NCI-H187 (cell line): ENCODE measurements at places on chromosomes 2 and 18.

DNA sequence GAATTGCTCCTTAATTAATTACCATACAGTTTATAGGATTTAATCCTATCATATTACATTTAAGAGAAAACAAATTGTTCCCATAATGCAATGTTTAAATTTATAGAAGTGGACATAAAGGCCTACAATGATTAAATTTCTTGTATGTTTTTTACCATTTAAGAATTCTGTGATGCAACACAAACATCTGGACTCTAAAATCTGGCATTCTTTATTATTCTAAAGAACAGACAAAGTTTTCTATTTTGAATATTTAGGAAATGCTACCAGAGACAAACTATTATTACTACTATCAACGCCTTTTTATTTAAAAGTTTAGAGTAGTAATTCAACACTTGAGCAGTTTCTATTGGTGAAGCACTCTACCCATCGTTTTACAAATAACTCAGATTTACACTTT is 535.1 kb downstream of the TMX3 start:
- no peak for DNase-seq

DNA sequence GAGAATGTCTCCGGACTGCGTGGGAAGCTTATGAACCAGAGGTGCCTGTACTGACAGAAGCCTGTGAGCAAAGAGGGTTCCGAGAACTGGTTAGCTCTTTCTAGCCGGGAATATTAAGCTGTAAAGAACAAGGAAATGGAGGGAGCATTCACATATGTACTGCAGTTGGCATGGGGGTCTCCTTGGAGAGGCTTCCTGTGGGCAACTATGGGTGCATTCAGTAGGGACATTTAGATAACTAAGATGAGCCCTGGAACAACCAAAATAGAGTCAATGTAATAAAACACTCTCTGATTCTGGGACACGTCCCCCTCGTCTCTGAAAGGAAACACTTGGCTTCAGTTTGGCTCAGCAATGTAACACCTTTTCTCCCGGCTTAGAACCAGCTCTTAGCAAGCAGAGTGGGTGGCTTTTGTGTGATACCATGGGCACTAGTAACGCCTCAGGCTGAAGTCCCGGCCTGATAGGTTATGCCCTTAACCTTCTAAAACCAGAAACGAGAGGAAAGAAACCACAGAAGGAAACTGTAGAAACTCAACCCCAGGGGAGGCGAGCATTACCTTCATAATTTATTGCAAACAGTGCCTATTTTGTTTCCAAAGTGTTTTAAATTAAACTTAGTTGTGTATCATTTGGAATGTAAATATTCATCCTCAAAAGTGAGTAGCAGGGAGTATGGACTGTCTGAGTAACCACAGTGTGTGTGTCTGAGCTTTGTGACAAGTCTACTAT is 48.8 kb upstream of the LPIN2 start:
- DNase-seq = no peak

DNA sequence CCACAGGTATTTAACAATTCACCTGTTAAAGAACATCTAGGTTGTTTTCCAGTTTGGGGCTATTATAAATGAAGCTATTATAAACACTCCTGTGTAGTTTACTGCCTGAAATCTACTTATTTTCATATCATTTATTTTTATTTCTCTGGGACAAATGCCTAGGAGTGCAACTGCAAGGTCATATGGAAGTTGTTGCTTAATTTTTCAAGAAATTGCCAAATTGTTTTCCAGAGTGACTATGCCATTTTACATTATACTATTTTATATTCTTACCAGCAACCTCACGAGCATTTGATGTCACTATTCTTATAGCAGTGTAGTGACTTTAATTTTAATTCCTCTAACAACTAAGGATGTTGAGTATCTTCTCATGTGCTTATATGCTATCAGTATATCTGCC is 298.4 kb downstream of the EXOC6B start:
- DNase-seq = no peak

DNA sequence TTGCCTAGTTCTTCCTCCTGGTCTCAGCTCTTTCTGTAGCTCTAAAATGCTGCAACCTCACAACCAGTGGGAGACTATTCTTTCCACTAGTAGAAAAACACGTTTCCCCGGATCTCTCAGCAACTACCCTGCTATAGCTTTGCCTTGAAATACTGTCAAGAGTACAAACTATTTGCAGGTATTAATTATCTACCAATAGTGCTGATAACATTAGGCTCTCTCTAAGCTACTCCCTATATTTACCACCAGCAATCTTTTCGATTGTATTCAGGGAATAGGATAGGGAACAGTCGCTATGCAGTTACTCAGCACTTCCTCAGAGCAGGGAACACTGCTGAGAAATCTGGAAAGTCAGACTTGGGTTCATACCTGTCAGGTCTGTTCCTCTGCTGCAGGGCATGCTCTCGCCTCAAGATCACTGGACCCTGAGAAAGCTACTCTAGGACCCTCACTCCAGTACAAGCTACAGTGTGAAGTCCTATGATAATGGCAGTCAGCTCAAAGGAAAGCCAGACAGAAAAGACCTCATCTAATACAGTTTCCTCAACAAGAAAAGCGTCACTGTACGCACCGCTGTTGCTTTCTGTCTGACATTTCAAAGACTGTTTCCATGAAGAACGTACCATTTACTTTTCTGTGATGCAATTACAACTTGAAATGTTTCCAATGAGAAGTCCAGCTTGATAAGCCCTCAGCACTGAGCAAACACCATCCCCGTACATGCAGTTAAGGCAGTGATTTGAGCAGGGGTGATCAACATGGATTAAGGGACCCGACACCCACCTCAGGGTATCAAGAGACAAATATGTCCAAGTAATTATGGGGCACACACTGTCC is 22.7 kb downstream of the GDF7 start:
- DNase-seq = no peak

DNA sequence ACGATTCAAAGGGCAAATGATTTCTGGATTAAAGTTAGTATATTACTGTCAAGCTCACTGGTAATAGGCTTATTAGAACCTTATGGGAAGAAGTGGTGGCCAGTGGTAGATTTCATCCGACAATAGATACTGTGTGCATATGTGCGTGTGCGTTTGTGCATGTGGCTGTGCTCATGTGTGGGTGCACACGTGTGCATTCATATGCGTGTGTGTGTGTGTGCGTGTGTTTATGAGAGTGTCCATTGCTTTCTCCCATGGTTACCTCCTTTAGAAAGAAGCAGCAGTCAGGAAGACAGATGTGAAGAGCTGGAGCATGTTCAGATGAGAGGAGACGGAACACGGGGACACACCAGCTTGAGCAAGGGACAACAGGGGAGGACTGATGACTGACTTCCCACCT is 8.9 kb upstream of the MROH2A start:
- DNase-seq = no peak

- no peak for DNase-seq
Observed at GRCh38 chr2:148501545-148501944, 143.0 kb upstream of the EPC2 start.

DNA sequence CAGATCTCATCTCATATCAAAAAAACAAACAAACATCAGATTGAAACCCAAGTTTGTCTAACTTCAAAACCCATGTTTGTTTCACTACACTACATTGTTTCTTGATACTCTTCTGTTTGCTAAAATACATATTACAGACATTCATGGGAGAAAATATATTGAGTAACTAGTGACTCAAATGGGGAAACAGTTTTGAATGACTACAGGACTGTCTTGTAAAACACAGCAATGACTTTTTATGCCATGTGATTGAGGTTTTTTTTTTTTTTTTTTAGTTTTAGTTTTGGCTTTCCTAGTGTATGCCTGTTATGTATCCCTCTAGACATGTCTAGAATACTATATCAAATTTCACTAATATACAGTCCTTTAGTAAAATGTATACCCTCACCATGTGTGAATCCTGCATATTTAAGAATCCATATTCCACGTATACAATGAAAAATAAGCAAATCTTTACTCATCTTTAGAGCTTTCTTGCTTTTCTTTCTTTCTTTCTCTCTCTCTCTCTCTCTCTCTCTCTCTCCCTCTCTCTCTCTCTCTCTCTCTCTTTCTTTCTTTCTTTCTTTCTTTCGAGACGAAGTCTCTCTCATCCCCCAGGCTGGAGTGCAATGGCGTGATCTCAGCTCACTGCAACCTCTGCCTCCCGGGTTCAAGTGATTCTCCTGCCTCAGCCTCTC is 46.6 kb upstream of the SERTAD2 start:
- no peak for DNase-seq

- no peak for DNase-seq
Observed at GRCh38 chr2:17309741-17310339, 208.4 kb downstream of the RAD51AP2 start.

DNA sequence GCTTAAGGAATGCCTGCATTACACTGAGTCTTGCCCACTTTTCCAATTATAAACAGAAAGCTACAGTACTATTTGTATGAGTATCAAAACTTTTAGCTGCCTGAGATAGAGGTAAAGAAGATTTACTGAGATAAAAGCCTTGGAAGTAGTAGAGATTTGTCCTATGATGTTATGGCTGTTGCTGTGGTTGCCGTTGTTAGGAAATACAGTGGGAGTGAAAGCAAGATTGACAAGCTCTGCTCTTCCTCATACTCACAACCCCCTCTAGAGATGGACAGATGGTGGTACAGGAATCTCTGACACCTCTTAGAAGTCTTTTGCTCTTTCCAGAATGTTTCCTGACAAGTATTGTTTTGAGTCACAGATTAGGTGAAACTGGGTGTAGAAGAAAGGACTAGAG is 242.5 kb downstream of the RPIA start:
- no peak for DNase-seq

DNA sequence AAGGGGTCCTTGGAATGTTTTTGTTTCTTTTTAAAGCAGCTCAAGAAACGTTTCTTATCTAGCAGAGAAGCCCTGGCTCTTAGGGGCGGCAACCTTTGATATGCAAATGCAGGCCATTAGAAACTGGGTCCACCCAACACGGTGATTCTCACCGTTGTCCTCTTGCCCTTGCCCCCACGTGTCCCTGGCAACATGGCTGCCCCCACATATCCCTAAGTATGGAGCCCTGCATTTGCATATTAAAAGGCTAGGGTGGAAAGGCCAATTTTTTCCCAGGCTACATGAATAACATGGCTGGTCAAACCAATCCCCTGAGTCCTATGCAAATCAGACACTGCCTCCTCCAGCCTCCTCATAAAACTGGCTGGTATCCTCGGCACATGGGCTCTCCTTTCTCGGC is 230.1 kb upstream of the SPOPL start:
- no peak for DNase-seq

DNA sequence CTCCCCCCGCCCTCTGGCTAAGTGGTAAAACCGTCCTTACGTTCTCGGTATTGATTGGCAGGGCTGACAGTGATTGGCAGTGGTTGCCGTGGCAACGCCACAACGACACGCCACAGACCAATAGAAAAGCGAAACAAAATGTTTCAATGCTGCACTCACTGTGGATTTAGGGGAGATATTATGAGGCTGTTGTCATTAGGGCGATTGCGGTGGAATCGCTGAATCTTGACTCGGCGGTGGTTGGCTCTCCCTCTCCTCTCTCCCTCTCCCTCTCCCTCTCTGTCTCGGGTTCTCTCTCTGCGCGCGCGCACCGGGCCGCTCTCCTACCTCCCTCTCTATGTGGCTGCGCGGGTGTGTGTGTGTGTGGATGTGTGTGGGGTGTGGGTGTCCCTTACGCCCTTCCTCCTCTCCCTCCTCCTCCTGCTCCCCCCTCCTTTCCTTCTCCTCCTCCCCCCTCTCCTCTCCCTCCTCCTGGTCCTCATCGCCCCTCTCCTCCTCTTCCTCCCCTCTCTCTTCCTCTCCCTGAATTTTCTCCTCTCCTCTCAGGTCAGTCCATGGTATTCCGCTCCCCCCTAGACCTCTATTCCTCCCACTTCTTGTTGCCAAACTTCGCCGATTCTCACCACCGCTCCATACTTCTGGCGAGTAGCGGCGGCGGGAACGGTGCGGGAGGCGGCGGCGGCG is at the start of gene SIX3:
Gene SIX3 (plus strand): TSS at position 152 of the 684 bp plus-strand sequence. CDS start 403 bp downstream, at position 555.
- DNase-seq = peak; percentile 63

- DNase-seq = no peak
Observed at GRCh38 chr18:49645841-49646351, 84.0 kb downstream of the LIPG start.

DNA sequence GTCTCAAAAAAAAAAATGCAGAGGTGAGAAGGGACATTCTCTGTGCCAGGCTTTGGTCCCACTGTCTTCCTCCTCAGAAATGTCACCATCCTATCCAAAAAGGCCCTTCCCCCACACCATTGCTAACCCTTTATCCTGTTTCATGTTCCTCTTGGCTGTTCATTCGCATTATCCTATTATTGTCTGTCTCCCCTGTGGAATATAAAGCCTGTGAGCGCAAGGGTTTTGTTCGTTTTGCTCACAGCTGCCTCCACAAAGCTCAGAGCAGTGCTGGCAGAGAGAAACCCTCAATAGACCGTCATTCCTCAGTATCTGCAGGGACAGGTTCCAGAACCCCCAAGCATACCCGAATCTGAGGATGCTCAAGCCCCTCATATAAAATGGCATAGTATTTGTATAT is 91.8 kb downstream of the LOXHD1 start:
- DNase-seq = no peak

DNA sequence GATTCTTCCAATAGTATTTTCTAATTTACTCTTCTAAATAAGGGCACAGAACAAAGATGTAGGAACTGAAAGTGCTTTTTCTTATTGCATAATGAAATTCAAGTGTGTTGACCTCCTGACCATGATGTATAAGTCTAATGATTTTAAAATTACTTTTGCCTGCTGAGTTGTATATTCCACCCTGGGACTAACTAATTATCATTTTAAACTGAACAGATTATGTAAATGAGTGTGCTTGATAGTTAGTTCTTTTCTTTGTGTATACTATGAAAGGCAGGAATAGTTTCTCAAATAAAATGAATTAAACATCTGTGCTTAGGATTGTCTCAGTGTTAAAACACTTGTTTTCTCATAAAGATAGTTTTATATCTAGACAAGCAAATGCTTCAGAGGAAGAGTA is 284.5 kb downstream of the RIT2 start:
- no peak for DNase-seq

DNA sequence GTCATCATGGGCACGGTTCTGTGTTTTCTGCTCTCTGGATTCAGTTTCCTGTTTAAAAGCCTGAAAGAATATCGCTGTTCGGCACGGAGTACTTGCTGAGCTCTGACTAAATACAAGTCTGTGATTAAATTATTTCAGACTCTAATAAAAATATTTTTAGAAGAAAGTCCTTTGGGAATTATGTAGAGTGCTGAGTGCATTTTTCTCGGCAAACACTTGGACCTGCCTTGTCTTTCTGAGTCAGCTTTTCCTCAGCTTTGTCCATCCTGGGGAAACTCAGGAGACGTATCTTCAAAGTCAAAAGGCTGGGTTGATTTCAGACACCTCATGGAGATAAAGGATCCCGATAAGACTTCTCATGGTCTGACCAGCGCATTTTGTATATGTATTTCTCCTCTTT is 45.9 kb downstream of the IL1R2 start:
- DNase-seq = no peak

- no peak for DNase-seq
Observed at GRCh38 chr2:61853086-61853846, 594 bp downstream of the FAM161A start.

GRCh38 chr2:10493075-10493633 is 45.0 kb upstream of the ODC1 start:
- DNase-seq = no peak

GRCh38 chr2:7748717-7749415 is 831.7 kb downstream of the RNF144A start:
- DNase-seq = no peak
